Left cardiac atrium (tissue), 4 donors: ENCODE measurements at places on chromosomes 13 and 19. TPM values are rescaled to one million over a fixed set of nuclear protein-coding genes. Genes with fewer than 3 reads are reported as not detected.

DNA sequence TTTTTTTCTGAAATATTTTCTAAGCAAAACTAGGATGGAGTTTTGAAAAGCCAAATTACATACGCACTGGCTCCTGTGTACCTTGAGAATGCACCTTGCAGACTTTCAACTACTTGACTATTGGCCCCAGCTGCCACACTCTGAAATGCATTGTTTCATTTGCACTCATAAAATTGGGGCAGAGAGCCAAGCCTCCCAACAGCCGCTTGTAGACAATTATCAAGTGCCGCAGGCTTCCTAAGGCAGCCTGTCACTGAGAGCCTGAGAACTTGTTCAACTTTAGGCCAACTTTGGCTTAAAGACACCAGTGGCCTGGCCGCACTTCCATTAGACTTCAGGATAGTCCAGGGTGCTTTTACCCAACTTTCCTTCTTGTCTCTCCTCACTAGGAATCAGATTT is 115.7 kb upstream of the STARD13 start:
- peak; percentile 27 for DNase-seq

GRCh38 chr13:53238261-53238660 is 209.6 kb downstream of the OLFM4 start:
- DNase-seq = no peak

DNA sequence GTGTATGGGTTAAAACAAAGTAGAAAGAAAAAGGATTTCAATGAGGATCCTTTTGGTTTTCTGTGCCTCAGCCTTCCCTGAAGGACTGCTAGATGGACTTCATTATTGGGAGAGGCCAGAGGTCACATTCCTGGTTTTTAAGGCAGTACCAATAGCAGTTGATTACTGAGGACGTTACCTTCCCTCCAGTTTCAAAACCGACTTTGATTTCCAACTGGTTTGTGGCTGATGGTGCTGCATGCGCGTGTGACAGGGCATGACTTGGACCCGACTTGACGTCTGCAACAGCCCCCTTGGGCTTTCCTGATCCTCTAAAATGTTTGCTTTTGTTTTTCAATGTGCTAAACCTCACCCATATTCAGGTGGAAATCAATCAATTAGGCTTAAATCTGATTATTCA is 314.3 kb upstream of the ARGLU1 start:
- DNase-seq = no peak

GRCh38 chr13:83710133-83710515 is 172.2 kb downstream of the SLITRK1 start:
- DNase-seq = no peak

Gene ZNF665
- total RNA-seq = 1.3 TPM

Gene CFAP97D2
- total RNA-seq = not detected

DNA sequence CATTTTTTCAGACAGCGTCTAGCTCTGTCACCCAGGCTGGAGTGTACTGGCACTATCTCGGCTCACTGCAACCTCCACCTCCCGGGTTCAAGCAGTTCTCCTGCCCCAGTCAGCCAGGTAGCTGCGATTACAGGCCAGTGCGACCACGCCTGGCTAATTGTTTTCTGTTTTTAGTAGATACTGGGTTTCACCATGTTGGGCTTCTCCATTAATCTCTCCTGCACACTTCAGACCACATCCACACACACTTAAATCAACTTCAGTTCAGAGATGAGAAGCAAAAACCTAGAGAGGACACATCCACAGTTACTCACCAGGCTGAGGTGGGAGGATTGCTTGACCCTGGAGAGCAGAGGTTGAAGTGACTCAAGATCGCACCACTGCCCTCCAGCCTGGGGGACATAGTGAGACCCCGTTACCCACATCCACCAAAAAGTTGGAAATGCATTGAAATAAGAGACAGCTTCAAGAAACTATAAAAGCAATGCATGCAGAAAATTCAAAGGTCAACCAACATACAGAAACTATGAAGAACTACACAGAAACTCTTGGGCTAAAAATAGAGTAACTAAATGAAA is 42.3 kb downstream of the ZNF611 start:
- DNase-seq = no peak

DNA sequence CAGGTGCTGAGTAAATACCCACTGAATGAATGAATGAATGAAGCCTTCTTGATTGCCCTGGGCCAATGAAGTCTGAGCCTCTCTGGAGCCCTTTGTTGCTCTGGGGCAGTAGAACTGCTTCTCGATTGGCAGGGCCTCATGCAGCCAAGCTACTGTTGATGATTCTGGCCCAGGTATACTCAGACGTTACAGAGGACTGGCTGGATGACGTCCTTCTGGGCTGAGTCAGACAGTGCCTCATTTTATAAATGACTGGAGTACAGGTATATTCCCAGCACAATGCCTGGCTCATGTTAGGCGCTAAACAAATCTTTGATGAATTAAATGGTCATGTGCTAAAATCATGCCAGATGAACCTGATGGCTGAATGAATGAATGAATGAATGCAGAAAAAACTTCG is 243.8 kb upstream of the MAB21L1 start:
- DNase-seq = no peak

DNA sequence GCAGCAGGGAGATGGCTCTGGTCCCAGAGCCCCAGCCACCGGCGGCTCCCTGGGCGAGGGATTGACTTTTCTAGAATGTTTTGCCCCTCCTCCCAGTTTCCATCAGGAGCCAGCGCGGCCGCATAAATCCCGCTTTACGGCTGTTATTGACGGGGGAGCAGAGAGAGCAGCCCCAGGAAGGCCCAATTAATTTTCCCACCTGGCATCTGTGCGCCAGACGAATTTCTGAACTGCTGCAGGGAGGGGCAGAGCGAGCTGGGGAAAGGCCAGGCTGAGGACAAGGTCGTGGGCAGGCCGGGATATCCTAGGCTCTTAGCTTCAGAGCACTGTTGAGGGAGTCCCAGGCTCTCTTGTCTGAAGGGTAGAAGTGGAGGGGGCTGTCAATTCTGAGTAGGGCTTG is 24.7 kb downstream of the ZNRF4 start:
- DNase-seq = no peak

Gene BRCA2
- 1.0 TPM for total RNA-seq

Gene ICAM4
- 0.42 TPM for total RNA-seq

Gene LAMP1
- 128 TPM for total RNA-seq

DNA sequence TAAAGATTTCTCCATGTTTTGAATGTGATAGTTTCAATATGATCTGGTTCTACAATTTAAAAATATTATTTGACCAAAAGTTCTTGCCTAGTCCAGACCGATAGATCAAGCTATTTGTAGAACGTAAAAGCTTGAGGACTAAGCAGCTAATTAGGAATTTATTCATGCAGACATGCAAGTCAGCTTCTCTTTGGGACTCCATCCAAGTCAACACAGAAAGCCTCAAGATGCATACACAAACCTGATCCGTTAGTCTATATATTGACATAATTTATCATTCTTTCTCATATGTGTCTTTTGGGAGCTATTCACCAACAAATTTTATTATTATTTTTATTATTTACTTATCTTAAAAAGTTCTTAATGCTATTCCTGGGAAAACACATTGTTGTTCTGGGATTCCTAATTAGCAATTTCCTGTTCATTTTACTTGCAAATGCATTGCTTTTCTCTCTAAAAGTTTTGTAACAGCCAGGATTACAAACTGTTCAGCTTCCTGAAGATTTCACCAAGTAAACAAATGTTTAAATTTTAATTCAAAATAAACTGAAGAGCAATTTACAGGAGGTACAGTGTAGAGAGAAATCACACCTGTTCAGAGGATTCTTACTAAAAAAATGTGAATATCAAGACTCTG is 375.3 kb downstream of the GPC5 start:
- DNase-seq = no peak

Gene PRR19
- 0.12 TPM for total RNA-seq

GRCh38 chr19:48844472-48844871 is 8.2 kb upstream of the HSD17B14 start:
- no peak for DNase-seq

DNA sequence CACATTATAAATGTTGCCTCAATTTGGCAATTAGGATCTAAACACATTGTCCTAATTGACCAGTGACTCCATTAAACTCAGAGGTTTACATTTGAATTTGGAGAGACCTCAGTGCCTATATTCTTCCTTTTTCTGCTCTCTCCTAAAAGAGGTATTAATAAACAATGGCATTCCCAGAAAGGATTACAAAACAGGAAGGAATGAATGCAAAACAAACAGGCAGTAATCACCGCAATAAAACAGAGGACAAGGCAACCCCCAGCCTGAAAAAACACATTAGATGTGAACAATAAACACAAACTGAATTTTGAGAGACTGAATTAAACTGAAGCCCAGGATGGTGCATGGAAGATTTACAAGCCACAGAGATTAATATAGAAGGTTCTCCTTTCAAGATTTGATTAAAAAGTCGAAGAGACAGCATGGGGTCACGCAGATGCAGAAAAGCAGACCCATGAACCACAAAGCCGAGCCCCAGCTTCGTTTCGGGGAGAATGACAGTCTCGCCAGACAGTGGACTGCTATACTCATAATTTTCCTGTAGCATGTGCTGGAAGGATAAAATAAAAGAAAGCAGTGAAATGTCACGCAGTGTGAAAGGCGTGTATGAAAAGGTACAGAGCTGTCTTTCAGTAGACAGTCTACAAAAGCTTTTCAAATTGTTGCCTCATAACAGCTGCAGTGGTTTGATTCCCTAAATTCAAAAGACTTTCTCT is 503.0 kb downstream of the LIG4 start:
- DNase-seq = no peak

DNA sequence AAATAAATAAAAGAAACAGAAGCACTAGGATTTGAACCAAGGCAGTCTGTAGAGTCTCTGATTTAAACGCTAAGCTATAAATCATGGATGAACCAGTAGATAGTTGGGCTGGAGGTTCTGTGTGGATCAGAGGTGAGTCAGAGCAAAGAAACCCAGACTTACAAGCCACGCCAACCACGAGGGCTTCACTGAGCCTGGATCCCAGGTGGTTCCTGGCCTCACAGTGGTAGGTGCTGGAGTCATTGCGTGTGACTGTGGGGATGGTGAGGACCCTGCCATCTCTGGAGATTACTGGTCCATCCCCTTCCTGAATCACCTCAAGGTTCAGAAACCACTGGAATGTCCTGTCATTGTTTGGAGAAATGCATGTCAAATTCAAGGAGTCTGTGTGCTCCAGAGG is 19.3 kb upstream of the CEACAM20 start:
- no peak for DNase-seq

GRCh38 chr13:53612200-53612599 is 583.6 kb downstream of the OLFM4 start:
- no peak for DNase-seq

Gene WDR83
- total RNA-seq = 8.0 TPM
